ENCODE measurements at places on chromosomes 2 and 18. TPM values are rescaled to one million over a fixed set of nuclear protein-coding genes. Genes with fewer than 3 reads are reported as not detected.

LAMA1 gene
- polyA plus RNA-seq: 2.8 TPM

CERS6 gene
- 8.3 TPM for polyA plus RNA-seq

IL1RL2 gene
- 2.0 TPM for polyA plus RNA-seq

NMUR1 gene
- not detected for polyA plus RNA-seq

KHK gene
- polyA plus RNA-seq: 0.24 TPM

TLX2 gene
- polyA plus RNA-seq: not detected

SFTPB gene
- polyA plus RNA-seq: not detected

ANKRD30BL gene
- not detected for polyA plus RNA-seq

ST6GAL2 gene
- not detected for polyA plus RNA-seq

KRTCAP3 gene
- polyA plus RNA-seq: 0.67 TPM

AKAIN1 gene
- not detected for polyA plus RNA-seq

- DNase-seq: no peak
These were observed 1096.8 kb upstream of the GYPC start for GRCh38 chr2:125559186-125559585.

DNA sequence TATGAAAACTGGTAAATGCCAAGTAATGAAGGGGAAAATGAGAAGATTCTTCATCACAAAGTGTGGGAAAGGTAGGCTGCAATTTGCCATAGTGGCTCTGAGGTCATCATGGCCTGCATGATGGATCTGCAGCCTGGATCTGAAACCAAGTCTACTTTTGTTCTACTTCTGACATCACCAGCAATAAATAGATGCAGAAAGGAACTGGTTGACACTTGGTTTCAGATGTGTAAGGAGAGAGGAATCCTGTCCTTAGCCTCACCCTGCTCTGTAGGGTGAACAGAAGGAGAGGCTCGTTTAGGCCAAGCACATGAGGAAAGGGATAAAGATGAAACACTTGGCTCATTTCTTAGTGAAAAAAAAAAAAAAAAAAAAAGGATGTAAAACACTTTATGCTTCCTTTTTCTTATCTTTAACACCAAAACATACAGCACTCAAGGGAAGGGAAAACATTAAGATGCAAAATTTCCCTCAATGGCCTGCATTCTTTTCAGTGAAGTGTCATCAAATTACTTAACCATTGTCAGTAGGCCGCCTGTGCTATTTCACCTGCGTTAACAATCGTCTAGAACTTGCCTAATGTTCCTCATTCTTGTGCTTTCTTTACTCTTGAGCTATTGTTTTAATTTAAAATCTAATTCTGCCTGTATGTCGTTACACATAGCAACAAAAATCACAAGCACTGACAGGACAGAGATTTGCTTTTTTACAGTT is 3.9 kb downstream of the NEB start:
- DNase-seq: peak; percentile 69

DNA sequence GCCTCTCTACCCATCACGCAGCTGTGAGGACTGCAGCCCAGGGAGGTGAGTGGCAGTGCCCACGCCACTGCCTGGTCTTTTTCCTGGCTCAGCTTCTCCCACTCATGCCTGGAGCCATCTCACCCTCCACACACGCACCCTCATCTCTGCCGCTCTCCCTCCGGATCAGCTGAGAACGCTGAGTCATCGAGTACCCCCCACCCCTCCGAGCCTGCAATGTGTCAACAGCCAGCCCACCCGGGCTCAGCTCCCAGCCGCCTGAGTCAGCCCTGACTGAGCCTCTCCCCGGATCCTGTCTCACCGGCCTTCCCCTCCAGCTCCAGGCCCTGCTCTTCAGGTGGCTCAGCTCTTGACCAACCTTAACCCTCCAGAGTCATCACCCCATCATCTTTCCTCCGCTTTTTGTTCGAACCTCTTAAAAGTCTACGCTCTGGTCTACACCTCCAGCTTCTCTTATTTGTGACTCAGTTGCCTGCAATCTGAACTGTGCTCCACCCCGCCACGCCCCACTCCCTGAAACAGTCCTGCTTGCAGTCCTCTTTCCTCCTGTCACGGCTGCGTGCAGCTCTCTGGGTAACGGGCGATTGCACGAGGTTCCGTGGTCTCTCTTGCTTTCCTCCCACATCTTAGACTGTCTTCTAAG is 94.4 kb upstream of the ASAP2 start:
- peak; percentile 97 for DNase-seq

- DNase-seq: no peak
These were observed 70.0 kb downstream of the HS1BP3 start for GRCh38 chr2:20580690-20581437.

DNA sequence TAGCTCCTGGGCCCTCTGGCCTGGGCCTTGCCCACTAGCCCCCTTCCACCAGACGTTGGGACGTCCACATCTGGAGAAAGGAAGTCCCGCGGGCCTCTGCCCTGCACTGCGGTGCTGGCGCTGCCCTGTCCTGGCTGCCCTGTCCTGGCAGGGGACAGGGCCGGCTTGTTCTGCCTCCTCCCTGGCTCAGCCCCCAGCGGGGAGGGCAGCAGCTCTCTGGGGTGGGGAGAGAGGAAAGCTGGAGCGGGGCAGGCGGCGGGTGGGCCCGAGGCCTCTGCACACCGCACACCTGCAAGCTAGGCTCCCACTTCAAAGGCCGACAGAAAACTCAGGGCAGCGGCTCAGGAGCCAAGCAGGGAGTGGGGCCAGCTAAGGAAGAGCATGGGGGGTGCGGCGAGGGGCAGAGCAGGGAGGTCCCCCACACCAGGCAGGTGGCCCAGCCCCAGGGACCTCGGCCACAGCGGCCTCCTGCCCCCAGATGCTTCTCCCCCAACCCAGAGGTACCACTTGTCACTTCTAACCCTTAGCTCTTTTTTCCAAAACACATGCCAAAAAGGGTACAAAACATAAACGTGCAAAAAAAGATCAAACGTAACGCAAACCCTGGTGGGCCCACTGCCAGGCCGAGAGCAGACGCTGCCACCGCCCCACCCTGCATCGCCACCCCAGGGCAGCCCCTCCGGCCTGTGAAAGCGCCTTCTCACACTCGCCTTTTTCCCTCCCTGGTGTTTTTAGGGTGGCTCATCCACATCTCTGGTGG is 13.5 kb downstream of the SNED1 start:
- DNase-seq: no peak

DNA sequence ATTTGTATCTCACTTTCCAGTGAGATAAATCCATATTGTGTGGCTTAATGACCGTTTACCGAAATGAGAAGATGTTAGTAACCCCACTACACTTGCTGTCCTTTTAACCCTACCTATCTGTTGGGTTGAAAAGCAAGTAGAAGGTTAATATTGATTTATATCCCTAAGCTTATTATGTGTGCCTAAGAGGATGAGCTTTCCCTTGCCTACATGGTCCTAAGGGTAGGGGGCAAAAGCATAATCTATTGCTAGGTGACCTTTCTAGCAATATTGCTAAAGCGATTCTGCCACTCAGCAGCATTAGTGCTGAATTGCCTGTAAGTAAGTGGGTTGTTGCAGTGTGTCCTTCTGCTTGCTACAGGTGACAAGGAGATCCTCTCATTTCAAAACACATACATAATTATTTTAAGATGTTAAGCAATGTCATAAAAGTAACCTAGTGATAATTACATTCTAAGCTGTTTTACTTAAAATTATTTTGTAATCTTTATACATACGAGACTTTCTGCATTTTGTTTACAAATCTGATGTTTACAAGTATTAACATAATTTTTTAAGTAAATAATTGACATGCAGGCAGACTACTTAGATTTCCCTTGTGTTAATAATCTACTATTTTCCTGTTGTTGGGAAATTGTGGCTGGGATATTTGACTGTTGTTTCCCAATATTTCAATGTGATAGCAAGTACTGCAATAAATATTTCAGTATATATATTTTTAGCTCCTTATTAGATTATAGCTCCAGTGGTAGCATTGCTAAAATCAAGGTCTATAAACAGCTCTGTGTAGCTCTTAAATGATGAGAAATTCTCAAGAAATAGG is 49.1 kb upstream of the CABYR start:
- no peak for DNase-seq

DNA sequence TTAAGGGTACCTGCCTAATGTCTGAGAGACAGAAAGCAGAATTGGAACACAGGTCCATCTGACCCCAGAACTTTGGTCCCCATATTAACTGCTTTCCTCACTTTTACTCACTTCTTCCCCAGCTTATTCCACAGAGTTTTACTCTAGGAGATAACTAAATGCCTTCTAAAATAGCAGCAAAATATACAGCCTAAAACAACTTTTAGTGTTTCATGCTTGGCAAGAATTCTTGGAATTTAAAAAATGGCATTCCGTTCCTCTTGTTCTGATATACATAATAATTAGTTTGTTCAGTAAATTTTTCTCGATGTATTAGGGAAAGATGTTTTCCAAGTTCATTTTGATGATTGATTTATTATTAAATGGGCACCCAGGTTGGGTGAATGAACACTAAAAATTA is 151.9 kb downstream of the FHOD3 start:
- no peak for DNase-seq

DNA sequence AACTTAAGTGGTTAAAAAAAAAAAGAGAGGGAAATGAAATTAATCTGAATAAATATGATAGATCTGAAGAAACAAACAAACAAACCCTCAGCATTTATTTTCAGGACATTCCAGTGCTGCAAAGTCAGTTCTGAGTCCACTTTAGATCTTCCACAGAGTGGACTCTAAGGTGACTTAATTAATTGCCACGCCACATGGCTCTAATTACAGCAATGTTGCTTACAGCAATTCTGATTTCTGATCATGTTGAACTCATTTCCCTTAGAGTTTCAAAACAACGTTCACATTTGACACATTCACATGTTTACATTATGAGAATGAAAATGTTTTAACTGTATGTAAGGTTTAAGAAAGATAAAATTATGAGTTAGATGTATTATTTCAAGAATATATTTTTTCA is 38.6 kb upstream of the RASGRP3 start:
- DNase-seq: peak; percentile 29

GRCh38 chr2:231795525-231796327 is 9.5 kb downstream of the COPS7B start:
- DNase-seq: peak; percentile 74

GRCh38 chr2:235843591-235844395 is 324.4 kb downstream of the GBX2 start:
- DNase-seq: no peak

GRCh38 chr2:112884869-112885505 is 26.0 kb upstream of the IL37 start:
- peak; percentile 28 for DNase-seq

- DNase-seq: peak; percentile 79
These were observed 89.3 kb downstream of the PDE11A start for GRCh38 chr2:177983183-177983788.

GRCh38 chr2:172248785-172249187 is 146.1 kb upstream of the DLX2 start:
- DNase-seq: peak; percentile 80

GRCh38 chr2:45567974-45568789 is 42.9 kb downstream of the SRBD1 start:
- no peak for DNase-seq

DNA sequence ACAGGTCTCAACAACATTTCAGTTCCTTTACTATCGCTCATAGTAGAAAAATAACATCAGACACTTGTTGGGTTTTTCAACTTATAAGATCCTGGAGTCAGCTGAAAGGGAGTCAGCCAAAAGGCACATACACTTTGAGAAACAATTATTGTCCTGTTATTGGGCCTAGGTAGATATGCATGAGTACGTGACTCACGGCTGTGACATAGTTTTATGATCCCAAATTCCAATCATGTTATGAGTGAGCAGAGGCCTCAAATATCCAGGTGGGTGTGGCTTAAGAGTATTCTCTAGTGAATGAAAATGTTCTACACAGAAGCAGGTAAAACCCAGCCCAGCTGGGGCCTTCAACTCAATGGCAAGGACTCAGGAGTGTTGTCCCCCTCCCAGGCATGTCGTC is 27.2 kb downstream of the SERPINB8 start:
- peak; percentile 20 for DNase-seq

DNA sequence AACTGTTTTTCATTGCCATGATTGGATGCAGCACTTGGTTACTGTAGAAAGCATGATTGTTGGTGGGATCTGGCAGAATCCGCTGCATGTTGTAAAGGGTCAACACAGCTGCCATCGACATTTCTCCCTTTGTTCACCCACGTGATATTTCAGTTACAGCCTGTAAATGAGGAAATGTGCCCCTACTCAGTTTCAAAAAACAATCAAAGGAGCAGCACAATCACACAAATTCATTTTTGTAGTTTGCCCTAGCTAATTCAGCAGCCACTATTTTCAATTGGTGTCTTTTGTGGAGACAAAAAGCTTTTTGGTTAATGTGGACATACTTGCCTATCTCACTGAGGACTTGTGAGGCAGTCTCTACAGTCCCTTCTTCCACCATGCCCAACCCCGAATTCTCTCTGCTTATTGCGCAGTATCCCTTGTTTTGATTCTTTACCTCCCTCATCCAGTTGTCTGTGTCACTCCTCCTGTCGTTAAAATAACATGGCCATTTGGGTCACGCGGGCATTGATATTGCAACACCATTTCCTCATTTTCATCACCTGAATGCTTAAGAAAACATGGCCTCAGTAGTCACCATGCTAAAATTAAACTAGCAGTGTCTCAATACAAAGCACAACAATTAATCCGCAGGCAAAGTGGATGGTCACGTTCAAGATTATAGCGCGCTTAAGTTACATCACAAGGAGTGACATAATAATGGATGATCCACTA is 6.4 kb upstream of the PROC start:
- no peak for DNase-seq

DNA sequence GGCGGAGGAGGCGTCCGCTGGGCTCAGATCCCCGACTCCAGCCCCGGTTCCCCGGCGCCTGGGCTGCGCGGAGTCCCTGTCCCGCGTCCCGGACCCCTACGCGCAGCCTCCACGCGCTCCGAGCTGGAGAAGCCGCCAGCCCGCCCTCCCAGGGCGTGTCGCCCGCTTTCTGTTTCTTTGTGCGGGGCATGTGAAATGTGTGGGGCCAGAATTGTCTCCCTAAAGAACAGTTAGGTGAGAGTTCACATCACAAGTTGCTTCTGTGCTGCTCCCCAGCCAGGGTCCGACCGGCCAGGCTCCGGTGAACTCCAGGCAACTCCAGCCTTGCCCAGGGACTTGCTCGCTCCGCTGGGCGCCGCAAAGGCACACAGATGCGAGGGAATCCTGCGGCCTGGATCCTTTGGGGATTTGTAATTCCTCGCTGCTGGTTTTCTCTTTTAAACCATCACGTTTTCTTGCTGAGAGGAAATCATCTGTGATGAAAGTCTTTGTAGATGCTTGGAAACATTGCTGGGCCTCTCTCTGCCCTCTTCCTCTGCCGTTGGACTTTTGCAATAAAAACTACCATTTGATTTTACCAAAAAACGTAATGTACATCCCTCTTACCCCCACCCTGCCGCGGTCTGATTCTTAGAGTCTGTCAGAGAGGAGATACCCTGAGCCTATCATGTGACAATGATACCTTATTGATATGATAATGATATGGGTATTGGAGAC is 631 bp downstream of the GYPC start:
- peak; percentile 70 for DNase-seq

- DNase-seq: no peak
These were observed 75.2 kb downstream of the INPP4A start for GRCh38 chr2:98519851-98520250.

- peak; percentile 95 for DNase-seq
These were observed 11.2 kb upstream of the SCYGR5 start for GRCh38 chr2:227655454-227655853.

Measured in GM23248 (cell line).